Fibroblast of mammary gland (primary cell): ENCODE measurements at places on chromosomes 1 and 21.

DNA sequence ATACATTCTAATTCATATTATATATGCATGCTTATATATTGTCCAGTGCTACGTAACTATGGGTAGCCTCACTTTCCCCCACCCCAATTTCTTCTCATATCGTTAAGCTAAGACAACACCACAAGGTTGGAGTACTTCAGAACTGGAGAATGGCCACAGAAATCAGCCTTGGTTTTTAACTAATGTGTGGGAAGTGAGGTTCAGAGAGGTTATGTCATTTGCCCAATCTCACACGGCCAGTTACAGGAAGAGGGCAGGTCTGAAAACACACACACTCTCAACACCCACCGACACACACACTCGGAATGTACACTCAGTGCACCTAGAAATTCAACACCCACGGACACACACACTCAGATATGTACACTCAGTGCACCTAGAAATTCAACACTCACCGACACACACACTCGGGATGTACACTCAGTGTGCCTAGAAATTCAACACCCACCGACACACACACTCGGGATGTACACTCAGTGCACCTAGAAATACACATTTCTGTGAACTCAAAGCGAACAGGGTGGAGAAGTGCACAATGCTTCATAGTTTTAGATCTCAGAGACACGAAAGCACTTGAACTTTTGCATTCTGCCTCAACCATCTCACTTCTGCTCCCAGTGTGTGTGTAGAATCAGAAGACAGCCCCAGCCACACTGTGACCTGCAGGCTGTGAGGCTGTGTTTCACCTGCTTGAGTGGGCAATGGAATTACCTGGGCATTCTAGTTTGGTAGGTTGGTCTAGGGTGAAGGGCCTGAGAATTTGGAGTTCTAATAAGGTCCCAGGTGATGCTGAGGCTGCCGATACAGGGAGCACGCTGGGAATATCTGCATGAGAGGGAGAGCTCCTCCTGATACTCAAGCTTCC lies 170.4 kb downstream of the CLIC6 start:
- DNase-seq = peak; percentile 43

GRCh38 chr1:164726235-164726634 lies 167.3 kb downstream of the PBX1 start:
- DNase-seq = peak; percentile 96

DNA sequence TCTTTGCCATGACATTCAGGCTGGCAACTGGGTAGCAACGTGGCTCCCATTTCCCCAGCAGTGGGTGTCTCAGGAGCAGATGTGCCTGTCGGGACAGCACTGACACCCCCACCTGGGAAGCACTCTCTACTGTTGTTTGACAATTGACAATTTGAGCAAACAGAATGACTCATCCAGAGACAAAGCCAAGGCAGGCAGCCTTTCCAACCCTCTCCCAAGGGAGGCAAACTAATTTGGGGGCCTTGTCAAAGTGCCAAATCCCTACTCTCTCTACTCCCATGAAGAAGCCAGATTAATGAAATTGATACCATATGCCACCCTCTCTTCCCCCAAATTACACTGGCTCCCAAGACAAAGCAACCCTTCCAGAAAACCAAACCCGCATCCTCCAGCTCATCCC lies 65.6 kb downstream of the GRIK3 start:
- DNase-seq = no peak

DNA sequence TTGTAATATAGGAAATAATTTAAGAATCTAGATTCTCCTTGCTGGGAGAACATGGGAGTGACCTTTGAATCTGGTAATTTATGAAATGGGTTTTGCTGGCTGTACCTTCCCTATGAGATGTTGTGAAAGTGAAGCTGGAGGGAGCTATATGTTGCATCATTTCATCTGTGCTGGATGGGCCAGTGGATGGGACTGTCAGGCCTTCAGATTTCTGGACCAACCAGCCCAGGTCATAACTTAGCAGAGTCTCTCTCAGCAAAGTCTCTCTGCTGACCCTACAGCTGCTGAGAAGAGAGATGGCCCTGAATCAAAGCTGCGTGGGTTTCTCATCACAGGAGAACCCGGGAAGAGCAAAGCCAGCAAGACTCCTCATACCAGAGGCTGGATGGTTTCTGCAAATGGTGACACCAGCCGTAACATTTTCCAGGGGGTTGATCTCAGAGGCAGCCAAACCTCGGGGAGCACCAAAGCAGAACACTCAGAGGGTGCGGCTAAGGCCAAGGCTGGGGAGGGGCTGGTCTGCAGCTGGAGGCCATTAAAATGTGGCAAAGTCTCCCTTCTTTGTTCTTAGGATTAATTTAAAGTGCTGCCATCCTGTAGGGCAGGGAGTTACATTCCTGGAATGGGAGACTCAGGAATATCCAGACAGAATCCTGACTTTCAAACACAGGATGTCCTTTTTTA lies 18.2 kb upstream of the PTGFRN start:
- DNase-seq = peak; percentile 26

- DNase-seq = peak; percentile 20
Measured at GRCh38 chr21:21851657-21852056, 853.4 kb downstream of the NCAM2 start.

DNA sequence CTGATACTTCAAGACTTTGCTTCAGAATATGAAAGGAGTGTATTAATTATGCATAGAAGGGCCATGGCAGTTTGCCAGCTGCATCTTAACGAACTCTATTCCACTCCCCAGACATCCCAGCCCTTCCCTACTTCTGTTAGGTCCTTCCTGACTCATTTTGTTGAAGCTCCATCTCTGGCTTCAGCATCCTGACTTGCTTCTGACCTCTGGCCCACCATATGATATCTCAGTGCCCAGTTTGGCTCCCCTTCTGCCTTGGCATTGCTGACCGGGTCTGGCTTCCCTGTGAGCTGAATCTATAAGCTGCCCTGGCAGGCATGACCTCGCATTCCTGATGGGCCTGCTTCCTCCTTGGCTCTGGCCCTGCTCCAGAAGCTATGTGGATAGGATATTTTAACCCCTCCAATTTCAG lies 27.6 kb upstream of the ARHGAP29 start:
- peak; percentile 86 for DNase-seq

- DNase-seq = no peak
Measured at GRCh38 chr1:98289311-98289710, 368.5 kb upstream of the DPYD start.

DNA sequence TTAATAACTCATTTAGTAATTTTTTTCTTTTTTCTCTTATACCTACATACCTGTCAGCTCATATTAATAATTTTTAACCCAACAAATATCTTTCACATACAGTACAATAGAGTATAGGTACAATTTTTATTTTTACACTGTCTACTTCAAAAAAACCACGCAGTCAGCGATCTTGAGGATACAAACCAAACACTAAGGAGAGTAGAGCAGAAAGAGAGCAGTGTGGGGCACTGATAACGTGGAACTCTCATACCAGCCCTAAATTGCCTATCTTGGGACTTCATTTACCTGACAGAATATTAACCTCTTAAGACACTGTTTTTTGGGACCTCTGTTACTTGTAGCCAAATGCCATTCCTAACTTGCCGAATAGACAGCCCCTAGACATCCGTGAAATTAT lies 5.5 kb downstream of the TRMT1L start:
- DNase-seq = no peak

GRCh38 chr1:147072482-147073432 lies 99.5 kb downstream of the PRKAB2 start:
- no peak for DNase-seq

DNA sequence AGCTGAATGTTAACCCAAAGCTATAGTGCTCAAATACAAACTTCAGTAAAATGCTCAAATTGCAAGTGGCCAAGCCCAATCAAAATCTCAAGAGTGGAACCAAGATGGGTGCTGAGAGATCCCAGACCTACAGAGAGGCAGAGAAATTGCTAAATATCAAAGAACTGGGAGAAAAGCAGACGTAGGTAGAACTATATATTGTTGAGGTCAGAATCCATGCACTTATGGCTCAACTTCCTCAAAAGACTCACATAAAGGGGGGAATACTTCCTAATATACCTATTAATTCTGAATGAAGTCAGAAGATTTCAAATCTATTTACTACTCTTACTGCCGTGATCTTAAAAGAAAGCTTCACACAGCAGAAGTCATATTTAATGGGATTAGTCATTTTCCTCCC lies 65.2 kb downstream of the PUM1 start:
- no peak for DNase-seq

DNA sequence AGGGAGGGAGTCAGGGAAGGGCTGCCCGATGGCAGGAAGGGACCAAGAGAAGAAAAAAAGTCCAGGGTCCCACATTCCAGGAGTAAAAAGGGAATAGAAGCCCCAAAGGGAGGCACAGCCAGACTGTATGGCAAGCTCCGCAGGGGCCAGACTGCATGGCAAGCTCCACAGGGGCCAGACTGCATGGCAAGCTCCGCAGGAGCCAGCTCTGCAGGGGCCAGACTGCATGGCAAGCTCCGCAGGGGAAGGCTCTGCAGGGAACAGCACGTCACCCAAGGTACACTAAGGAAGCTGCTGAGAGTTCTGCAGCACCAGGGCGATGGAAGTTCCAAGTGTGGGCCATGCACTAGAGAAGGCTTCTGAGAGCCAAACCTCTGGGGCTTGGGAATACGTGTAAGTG lies 156.7 kb upstream of the ARHGEF16 start:
- no peak for DNase-seq

DNA sequence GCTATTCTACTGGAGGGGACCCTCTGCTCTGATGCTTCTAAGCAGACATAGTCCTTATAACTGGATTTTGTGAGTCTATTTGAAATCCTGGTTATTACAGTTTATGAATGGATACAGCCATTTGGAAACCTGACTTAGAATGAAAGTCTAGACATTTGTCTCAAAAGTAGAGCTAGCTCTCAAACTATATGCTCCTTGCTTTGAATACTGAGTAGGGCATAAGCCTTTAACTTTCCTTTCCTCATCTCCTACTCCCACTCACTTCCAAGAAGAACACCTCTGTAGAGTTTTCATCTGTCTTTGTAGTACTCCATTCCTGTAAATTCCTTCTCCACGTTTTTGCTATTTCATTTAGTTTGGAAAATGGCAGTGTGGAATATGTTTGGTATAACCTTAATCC lies 9.0 kb upstream of the ARID1A start:
- no peak for DNase-seq

GRCh38 chr1:2350911-2351655 lies 40.3 kb downstream of the MORN1 start:
- no peak for DNase-seq

DNA sequence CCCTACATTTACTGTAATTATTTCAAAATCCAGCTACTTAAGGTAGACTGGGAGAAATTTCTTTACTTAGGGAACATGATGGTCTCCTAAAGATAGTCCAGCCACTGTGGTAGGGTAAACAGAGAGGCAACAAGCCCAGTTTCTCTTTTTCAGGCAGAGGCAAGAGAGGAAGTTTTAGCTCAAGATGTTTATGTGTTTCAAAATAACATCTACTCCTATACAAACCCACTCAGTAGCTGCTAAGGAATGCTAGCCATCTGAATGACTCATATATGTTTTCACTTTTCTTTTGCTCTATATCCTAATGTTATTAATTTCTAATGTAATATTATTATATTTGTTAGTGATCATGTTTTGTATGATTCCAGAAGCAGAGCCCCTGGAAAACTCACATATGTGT lies 856.6 kb downstream of the PLA2G4A start:
- peak; percentile 59 for DNase-seq

DNA sequence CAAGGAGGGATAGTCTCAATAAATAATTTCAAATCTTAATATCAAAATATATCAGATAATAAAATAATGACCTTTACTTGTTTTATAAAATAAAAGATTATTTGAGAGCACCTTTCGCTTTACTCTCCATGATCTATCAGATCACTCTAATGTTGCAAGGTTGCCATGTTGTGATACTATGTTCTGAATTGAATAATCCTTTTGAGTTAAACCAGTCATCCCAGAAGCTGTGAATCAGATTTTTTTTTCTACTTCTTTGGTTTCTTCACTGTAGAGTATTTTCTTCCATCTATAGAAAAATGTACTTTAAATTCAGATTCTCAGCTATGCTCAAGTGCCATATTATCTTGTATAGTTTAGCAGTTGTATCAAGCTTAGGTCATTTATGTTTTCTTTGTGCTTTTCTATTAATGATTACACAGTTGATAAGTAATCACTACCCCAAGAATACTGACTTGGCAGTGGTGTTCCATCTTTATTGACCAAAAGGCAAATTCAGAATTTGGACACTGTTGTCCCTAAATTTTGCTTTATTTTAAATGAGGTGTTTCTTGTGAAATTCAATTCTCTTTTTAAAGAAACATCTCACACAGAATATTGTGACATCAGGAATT lies 32.9 kb downstream of the BRDT start:
- DNase-seq = no peak

DNA sequence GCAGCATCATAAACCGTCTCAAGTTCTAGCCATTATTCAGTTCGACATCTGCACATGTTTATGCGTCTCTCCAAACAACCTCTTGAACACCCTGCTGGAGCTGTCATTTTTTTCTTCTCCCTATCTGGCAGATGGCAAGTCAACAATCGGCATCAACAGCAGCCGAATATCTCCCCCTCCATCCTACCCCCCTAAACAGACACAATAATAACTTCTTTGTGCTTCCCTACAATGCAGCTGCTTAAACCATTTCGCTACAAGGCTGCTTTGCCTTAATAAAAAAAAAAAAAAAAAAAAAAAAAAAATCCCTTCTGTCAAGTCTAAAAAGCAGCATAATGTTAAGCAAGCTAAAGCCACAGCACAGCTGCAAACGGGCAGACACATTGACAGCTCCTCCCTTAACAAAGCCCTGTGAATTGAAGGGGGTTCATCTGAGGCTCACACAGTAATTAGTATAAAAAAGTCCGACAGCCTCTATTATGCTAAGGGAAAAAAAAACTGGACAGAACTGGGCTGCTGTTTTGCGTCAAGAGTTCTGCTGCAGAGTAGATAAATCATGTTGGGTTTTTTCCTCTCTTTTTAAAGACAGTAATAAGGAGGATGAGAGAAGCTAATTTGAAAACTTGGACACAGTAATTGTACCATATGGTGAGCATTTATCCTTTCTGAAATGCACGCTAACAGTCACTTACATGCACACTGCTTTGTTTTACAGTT lies 136.4 kb downstream of the AKT3 start:
- DNase-seq = peak; percentile 62

DNA sequence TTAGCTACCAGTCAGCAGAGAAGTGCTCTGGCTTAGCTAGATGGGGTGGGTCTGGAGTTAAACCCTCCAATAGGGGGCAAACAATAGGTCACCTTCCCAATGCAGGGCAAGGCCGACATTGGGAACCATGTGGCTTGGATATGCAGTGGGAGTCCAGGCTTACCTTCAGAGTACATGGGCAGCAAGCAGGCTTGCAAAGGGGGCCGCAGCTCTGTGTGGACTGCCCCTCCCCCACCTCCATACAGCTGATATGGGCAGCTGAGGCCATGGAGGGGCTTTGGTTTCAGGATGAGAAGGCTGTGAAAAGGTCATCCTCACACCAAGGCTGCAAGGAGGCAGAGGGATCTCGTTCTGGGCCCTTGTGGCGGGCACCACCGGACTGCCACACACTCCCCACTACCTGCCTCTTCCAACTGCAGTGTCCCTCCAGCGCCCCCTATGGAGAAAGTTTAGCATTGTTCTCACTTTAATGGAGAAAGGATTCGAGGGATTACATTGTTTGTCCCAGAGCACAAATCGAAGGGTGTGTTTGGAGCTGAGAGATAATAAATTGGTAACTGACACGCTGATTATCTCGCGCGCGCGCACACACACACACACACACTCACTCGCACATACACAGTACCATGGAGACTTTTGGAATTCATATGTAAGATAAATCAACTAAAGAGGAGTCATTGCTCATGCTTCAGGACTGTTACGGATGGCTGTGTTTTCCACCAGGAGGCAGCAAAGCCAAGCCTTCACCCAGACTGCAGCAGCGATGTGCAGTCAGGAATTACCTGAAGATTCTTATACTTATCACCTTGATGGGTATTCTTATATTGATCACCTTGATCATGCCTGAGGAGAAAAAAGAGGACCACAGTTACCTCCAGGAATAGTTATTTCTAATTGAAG lies 7.0 kb upstream of the SMCP start:
- peak; percentile 42 for DNase-seq
